Activated CD4-positive, alpha-beta memory T cell treated with anti-CD3 and anti-CD28 coated beads for 36 hours (primary cell): ENCODE measurements at places on chromosomes 7 and 10. TPM values are rescaled to one million over a fixed set of nuclear protein-coding genes. Genes with fewer than 3 reads are reported as not detected.

Gene NKX2-3
- not detected for total RNA-seq

Gene AGBL3
- 3.4 TPM for total RNA-seq

Gene SUGCT
- 0.76 TPM for total RNA-seq

DNA sequence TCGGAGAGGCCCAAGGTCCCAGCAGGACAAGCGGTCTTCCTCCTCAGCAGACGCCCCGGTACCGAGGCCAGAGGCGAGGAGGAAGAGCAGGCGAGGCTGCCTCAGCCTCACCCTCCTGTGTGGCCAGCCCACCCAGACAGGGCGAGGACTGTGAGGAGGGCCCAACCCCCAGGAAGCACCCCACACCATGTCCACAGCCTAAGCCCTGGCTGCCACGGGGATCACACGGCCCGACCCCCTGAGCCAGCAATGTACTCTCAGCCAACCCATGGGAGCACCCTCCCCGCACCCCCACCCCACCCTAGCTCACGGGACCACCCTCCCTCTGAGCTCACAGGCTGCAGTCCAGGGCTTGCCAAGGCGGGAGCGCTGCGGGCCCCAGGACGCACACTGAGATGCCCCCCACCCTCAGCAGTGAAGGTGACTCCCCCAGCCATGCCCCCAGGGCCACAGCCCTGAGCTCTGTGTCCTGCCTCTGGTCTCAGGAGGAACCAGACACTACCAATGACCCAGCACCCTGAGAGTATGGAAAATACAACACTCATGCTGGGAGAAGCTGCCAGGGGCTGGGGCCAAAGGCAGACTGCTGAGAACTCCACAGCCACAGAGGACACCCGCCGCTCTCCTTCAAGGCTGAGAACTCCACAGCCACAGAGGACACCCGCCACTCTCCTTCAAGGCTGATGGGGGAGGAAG, 93.6 kb downstream of the MAD1L1 start:
- peaks cover 3% of the 10 kb centered on the region for H3K4me1 ChIP-seq
- H3K27ac ChIP-seq: no peak overlapping the region
- no peak for DNase-seq
- H3K27me3 ChIP-seq: no peaks in the 10 kb centered on the region
- no peak overlapping the region for H3K4me3 ChIP-seq
- H3K36me3 ChIP-seq: peaks cover 7% of the 10 kb centered on the region

DNA sequence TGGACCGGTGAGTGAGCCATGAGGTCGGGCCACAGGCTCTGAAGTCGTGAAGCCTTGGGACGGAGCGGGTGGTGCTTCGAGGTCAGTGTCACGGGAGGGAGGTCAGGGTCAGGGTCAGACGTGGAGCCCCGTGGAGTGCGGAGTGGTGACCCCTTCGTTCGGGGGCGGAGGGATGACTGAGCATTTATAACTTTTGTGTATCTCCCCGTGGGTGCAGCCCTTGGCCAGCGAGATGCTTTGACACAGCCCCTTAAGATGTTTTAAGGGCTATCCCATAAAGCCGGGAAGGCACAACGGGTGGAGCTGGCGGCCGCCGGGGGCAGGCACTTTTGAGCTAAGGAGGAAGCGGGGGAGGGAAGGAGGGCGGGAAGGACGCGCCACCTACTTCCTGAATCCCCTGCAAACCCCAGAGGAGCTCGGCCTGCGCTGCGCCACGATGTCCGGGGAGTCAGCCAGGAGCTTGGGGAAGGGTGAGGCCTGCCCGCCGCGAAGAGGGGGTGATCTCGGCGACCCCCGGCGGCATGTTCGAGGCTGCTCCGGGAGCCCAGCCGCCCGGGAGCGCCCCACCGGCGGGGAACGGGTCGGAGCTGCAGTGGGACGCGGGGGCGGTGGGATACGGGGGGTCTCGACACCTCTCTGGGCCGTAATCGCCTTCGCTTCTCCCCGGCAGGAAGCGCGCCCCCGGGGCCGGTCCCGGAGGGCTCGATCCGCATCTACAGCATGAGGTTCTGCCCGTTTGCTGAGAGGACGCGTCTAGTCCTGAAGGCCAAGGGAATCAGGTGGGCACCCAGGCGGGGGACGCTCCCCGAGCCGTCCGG, at the start of gene GSTO1:
GSTO1 (plus strand) TSS at position 400 of the 818 bp plus-strand sequence; CDS start at position 437, 37 bp downstream.
- H3K4me1 ChIP-seq: peaks cover 50% of the 10 kb centered on the region
- peaks cover 35% of the 10 kb centered on the region for H3K36me3 ChIP-seq
- H3K27me3 ChIP-seq: peaks cover 3% of the 10 kb centered on the region
- peak within 1 kb of the TSS; percentile 93 for H3K4me3 ChIP-seq
- DNase-seq: peak; percentile 73
